Heart left ventricle (tissue), 16 donors: ENCODE measurements at places on chromosomes 2 and 18.

- DNase-seq: no peak
These were observed 18.8 kb downstream of the KCNIP3 start for GRCh38 chr2:95315801-95316411.

GRCh38 chr2:210421916-210422315 lies 54.6 kb downstream of the LANCL1 start:
- DNase-seq: no peak

DNA sequence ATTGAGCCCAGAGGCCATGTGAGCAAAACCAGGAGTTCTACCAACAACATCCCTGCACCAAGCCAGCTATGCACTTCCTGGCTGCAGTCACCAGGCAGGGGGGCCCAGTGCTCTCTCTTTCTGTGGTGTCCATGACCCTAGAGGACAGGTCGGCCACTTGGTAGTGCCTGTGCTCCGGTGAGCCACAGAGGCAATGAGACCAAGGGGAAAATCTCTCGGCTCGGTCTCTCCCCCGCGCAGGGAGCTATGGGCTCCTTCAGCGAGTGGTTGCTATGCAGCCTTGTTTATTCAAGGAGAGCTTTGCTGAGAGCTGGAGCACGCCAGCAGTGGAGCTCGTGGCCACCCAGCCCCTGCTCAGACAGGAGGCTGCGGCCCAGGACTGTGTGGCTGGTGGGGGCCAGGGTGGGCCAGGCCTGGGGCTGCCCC lies at the start of gene TOGARAM2:
Gene TOGARAM2, plus strand, starts transcription at position 283 of the 426 bp plus-strand sequence. CDS start 13,537 bp downstream, outside the sequence.
- no peak for DNase-seq

- peak; percentile 20 for DNase-seq
These were observed 16.9 kb downstream of the LYG2 start for GRCh38 chr2:99238599-99238998.
